ENCODE measurements at places on chromosomes 4 and X.

GRCh38 chr4:21953653-21954052 lies 5.1 kb upstream of the KCNIP4 start:
- no peak for DNase-seq

DNA sequence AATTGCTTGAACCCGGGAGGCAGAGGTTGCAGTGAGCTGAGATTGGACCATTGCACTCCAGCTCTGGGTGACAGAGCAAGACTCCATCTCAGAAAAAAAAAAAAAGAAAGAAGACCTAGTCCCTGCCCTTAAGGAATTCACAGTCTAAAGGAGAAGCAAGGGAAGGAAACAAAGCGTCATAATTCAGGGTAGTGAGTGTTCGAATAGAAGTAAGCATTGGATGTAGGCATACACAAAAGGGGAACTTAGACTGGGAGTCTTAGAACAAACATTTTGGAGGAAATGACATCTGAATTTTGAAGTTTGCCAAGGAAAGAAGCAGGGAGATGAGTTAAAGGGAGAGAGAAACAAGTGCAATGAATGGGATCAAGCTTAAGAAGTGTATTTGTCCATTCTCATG lies 32.4 kb downstream of the PPM1K start:
- DNase-seq = no peak

DNA sequence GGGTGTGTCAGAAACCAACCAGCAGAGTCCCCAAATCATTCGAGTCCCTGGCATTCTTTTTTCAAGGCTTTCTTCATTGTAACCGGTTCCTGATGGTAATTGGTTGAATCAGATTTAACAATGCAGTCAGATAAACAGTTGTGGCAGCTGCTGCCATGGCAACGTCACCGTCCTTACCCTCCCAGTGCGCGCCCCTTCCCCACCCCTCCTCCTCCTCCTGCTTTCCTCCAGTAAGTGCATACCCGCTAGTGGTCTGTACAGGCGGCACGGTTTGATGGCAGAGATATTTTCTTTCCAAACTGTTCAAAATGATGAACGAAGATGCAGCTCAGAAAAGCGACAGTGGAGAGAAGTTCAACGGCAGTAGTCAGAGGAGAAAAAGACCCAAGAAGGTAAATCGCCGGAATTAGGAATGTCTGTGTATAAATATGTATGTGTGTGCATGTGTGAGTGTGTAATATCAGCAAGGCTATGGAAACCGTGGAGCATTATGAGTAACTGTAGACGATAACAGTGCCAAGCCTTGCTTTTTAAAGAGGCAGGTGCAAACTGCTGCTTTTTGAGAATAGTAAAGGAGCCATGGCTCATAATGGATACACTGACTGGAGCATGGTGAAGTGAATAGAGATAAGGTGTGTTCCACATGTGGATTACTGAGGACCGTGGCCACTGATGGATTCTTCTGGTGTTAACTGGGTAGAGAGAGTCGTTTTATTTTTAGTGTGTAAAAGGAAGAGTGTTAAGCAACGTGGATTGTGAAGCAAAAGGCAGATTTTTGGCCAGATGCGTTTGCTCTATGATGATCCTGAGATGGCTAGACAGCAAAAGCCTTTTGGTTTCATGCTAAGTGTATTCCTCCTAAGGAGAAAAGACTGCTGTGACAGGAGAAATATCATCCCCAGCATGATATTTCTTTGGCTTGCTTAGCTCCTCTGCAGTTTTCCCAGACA lies at the start of gene ANK2:
TSS of gene ANK2 (plus strand) at position 233 of the 950 bp plus-strand sequence. CDS start at position 309, 76 bp downstream.
- DNase-seq = no peak

DNA sequence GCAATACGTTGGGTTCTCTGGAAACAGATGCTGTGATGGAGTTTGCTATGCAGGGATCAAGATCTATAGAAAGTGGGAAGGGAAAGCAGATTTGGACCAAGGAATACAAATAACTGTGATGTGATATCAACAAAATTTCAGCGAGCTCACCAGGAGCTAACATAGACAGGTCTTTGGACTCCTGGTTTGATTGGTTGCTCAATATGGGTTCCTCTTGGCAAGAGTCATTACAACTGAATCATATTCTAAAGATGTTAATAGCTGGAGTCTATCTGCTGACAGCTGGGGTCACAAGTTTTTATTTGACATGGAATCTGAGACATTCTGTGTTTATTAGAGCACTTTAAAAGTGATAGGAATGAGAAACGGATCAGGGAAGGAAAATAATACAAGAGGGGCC lies 637.6 kb upstream of the GNPDA2 start:
- no peak for DNase-seq

- DNase-seq = no peak
Measured at GRCh38 chrX:12237131-12237530, 98.9 kb downstream of the FRMPD4 start.

DNA sequence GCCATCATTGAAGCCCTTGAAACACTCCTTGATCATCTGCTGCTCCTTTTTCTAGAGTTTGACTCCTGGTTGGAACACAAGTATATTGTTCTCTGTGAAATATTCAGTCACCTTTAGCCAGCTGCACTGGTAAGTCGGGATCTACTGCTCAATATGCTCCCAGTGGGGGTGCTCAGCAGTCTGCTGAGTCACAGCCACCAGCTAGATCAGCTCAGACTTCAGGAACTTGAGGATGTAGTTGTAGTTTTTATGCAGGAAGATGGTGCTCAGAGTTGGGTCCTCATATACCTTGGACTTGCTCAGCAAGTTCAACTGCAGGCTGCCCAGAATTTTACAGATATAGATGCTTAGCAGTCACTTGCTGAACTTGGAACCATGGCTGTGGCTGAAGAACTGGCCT lies 202.5 kb upstream of the RPL34 start:
- no peak for DNase-seq

- no peak for DNase-seq
Measured at GRCh38 chrX:150880808-150881165, 17.7 kb downstream of the CD99L2 start.

GRCh38 chrX:11426712-11427452 lies 133.7 kb downstream of the AMELX start:
- no peak for DNase-seq

GRCh38 chr4:87097075-87097474 lies 123.3 kb downstream of the KLHL8 start:
- no peak for DNase-seq
